Breast epithelium (tissue), 4 donors: ENCODE measurements at places on chromosomes 3 and 15. TPM values are rescaled to one million over a fixed set of nuclear protein-coding genes. Genes with fewer than 3 reads are reported as not detected.
A peak's percentile ranks its signal among the peaks of the same experiment; 100 is the strongest.

MOBP gene
- total RNA-seq = not detected

CKMT1B gene
- total RNA-seq = not detected

LHFPL4 gene
- total RNA-seq = not detected

STAC gene
- 5.6 TPM for total RNA-seq

UROC1 gene
- total RNA-seq = not detected

ASB14 gene
- total RNA-seq = not detected

- no peak for DNase-seq
These were observed 42.3 kb upstream of the FXR1 start for GRCh38 chr3:180870008-180870699.

DNA sequence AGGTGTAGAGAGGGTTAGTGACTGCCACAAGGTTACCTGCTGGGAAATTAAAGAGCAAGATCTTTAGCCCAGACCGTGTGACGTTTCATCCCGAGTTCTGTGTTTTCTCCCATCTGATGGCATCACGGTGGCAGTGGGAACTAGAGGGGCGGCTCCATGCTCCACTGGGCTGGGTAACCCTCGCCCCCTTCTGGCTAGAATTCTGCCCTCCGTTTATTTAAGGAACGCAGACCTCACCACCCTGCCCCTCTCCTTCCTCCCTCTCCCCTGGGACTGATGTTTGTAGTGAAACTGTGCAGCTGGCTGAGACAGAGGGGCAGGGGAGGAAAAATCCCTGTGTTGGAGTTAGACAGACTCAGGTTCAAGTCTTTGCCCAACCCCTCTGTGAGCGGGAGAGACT lies 65.6 kb downstream of the ITGA11 start:
- no peak for DNase-seq

DNA sequence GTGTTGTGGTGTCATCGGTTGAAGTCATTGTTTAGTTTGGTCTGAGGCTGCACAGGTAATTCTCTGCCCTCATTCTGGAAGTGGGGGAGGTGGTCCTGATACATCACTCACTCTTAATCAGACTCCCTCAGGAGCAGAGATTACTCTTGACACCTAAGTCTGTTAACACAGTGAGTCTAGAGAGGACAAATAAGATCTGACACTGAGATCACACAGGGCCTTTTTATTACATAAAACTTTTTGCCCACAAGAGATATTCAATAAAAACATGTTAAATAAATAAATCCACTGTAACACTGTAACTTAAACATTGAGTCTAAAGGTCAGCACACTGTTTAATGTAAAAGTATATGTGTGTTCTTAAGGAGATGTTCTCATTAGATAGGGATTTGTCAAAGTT lies 57.1 kb upstream of the MBNL1 start:
- DNase-seq = no peak

DNA sequence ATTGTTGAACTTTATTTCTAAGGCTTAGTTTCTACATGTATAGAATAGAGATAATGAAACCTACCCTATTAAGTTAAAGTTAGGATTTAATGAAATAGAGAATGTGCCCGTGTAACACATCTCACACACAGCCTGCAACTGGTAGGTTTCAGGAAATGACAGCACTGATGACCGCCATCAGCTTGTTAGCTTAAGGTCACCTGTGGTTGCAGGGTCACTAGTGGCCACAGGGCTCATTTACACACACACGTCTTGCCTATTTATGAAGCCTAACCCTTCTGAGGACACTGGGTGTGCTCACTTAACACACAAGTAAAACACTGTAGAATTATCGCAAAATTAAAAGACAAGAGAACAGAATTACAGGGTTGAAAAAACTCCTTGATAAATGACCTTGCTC lies 20.1 kb downstream of the CHRM5 start:
- no peak for DNase-seq

- no peak for DNase-seq
These were observed 35.7 kb downstream of the NGRN start for GRCh38 chr15:90300988-90301706.

GRCh38 chr15:50259276-50259675 lies 6.2 kb downstream of the HDC start:
- no peak for DNase-seq

DNA sequence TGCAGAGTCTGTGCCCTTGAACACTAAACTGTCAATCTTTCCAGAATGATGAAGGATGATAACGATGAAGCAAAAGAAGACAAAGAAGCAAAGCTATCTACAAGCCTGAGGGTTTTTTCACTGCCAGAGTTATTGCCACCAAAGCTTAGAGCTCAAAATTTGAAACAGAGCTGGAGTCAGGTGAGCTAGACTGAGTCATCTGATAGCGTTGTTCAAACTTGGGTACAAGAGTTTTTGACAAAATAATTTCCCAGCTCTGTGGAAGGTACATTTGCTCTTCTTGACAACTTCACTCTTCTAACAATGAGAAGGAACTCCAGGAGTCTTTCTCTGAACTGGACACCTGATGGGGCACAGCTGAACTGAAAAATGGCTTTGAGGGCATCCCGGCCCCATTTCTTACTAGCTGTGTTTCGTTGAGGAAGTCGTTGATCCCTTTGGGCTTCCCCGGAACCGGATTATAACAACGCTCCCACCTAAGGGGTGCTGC lies 715 bp downstream of the MCCC1 start:
- DNase-seq = no peak

DNA sequence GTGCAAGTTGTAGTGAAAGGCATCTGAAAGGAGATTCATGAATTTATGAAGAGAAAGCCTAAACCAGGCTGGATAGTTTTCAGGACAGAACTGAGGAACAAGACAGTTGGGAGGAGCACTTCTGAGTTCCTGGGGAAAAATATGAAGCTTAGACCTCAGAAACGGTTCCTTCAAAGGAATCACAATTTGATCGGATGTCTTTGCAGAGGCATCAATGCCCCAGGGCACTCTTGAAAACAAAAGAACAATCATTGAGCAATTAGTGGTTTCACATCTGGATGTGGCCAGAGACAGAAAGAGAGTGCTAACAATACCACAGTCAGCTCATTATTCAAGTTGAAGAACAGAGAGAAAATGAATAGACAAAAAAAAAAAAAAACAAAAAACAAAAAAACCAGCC lies 86.2 kb downstream of the KLF13 start:
- no peak for DNase-seq

DNA sequence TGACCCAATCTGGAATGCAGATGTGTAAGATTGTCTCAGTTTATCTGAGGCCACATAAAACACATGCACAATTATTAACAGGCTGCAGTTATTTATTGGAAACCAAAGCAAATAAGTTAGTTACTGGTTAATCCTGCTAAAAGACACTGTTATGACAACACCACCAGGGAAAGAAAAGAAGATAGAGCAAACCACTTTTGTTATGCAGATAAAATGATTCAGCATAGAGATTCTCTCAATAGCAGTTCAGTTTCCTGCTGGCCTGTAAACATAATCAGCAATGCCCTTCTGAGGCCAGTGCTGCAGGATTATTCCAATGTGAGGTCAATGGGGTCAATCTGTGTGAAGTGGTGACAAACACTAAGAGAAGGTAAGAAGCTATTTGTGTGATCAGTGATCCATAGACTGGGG lies 244.4 kb downstream of the ZBTB20 start:
- no peak for DNase-seq

DNA sequence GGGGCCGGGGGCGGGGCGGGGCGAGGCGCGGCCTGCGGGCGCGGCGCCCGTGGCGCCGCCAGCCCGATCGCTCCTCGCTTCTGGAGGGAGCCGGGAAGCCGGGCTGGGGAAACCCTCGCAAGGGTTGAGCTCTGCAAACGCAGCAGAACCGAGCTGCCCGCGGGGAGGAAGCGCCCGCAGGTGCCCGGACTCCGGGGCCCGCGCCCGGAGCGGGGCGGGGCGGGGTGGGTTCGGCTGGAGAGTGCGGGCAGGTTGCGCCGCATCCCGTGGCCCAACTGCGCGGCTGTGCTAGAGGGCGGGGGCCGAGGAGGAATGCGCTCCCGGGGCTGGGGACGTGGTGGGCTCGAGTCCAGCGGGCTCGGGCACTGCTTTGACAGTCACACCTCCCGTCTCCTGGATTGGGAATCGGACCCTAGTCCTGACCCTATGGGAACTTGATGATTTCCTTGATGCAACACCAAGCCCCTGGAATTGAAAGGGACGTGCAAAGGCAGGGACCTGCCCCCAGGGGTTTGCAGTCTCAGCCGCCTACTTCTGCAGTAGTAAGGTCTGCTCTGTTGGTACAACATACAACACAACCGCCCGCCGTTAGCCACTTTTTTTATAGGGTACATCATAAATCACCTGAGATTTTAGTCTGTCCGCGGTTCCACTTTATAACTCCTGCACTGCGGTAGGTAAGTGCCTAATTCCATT lies 34.3 kb downstream of the ZBTB38 start:
- peak; percentile 62 for DNase-seq

DNA sequence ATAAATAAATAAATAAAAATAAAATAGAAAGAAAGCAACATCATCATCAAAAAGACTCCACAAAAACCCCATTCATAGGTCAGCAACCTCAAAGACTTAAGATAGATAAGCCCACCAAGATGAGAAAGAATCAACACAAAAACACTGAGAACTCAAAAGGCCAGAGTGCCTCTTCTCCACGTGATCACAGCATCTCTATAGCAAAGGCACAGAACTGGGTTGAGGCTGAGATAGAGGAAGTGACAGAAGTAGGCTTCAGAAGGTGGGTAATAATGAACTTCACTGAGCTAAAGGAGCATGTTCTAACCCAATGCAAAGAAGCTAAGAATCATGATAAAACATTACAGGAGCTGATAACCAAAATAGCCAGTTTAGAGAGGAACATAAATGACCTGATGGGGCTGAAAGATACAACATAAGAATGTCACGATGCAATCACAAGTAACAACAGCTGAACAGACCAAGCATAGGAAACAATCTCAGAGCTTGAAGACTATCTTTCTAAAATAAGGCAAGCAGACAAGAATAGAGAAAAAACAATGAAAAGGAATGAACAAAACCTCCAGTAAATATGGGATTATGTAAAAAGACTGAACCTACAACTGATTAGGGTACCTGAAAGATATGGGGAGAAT lies 26.4 kb downstream of the GNB5 start:
- DNase-seq = no peak

DNA sequence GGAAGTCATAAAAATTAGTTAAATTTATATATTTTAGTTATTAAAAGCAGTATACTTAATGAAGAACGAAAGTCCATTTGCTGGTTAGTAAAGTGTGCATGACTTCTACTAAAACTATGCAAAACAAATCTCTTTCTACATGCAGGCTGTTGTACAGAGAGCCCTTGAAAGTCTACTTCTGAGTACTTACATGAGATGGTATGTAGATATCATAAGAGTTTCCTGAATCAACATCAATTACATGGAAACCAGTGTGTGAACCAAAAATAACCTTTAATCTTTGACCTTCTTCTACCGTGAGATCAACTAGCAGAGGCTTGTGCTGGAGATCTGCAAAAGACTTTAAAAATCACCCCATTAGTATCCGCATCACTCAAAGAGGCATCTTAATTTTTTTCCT lies 42.1 kb upstream of the SLC2A2 start:
- no peak for DNase-seq
